CD4-positive, alpha-beta T cell treated with Interleukin-2 at 100 ng/mL for 4 hours (primary cell): ENCODE measurements at places on chromosomes 11 and 22.

DNA sequence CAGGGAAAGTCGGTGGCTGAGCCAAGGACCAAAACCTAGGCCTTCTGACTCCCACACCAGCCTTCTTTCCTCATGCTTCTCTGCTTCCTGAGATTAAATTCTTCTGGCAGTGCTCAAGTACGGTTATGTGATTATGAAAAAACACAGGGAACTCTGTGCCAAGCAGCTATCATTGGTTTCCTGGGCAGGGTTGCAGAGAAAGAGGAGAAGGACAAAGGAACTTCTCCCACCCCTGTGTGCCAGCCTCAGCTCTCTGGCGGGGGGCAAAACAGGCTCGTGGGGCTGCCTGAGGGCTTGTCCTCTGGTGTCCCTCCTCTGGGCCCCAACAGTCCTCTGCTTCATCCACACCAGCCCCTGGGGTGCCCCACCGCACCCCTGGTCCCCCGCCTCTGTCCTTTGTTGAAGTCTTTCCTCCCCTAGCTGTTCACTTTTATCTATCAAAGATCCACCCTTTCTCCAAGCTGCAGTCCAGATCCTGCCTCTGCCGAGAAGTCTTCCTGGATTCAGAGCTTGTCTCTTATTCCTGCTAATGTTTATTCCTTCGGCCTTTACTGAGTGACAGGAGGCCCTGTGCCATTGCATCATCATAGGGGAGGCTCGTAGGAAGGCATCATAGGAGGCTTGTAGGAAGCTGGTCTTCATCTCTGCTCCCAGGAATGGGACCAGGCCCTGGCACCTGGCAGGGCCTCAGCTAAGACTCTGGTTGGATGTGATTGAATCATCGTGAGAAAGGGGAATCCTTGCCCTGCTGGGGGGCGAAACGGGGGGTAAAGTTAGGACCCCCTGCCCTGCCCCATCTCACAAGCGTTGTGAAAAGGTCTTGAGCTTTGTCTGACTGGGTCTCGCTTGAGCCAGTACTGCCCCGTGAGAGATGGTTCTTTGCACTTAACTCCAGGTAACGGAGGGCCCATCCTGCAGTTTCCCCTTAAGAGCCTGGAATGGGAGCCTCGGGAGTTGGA, 11.5 kb upstream of the FTH1 start:
- no peak for DNase-seq

DNA sequence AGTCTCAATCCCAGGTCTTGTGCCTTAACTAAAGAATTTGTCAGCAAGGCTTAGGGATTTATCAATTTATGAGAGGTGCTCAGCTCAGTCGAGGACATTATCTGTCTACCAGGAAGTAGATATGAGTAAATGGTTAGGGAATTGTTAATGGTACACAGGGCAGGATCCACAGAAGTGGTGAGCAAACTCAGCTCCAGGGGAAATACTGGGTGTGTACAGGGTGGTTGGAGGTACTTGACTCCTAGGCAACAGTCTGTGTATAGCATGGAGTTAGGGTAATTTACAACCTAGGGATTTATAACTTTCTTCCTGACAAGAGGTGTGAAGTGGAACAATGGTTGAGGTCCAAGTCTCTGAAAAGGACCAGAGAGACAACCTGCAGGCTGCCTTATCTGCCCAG, 123.4 kb upstream of the OR9Q1 start:
- DNase-seq, result no peak

DNA sequence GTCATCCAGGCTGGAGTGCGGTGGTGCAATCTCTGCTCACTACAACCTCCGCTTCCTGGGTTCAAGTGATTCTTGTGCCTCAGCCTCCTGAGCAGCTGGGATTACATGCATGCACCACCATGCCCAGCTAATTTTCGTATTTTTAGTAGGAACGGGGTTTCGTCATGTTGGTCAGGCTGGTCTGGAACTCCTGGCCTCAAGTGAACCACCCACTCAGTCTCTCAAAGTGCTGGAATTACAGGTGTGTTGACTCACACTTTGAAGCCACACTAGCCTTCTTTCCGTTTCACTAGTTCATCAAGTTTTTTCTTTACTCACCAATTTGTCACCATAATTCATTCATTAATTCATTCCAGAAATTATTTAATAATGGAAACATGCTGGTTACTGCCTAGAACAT, 298.4 kb upstream of the MTNR1B start:
- DNase-seq, result no peak

- DNase-seq, result no peak
Measured at GRCh38 chr11:34037016-34037415, 14.5 kb upstream of the CAPRIN1 start.

DNA sequence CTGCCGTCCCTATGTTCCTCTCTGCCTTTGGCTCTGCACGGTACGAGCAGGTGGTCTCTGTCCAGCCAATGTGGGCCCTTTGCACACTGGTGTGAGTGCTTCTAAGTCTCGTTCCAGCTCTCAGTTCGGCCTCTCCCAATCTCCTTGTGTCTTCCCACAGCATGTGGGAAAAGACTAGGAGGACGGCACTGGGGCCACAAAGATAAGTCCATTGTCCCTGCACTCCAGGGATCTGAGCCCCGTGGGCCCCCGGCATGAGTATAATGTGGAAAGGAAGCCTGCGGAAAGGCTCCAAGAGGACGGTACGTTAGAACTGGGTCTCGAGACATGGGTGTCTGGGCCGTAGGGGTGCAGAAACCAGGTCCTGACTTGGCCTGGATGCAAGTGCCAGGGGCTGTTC, 16.4 kb downstream of the MYEOV start:
- DNase-seq, result no peak

DNA sequence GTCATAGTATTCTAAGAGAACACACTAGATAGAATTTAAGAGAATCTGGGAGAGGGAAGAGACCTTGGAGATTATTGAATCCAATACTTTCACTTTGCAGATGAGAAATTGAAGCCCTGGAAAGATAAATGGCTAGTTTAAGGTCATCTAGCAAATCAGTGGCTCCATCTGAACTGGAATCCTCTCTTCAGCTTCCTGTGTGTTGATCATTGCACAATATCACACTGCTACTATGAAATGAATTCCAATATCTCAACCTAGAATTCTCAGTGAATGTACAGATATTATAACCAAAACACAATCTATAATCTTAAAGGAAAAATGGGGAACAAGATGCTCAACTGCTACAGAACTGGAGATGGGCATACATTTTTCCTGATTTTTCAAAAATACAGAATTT, 44.1 kb downstream of the DCUN1D5 start:
- no peak for DNase-seq

GRCh38 chr11:103476874-103477273, 367.6 kb downstream of the DYNC2H1 start:
- no peak for DNase-seq

- no peak for DNase-seq
Measured at GRCh38 chr22:42957544-42957943, 57.4 kb downstream of the PACSIN2 start.

DNA sequence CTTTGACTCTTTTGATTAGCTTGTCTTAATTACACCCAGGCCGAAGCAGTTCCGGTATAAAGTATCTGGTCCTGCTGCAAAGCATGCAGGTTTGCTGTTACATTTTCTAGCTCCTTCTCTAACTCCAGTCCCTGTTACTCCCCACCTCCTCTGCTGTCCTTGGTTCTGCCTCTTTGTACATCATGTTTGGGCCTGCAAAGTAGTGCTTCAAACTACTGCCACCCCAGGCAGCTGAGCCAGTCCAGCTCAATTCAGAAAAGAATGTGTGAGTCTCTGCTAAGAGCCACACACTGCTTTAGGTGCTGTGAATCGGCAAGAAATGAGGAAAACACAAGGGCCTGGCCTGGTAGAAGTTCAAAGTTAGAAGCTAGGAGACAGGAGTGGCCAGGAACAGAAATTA, 136.0 kb downstream of the SERGEF start:
- no peak for DNase-seq

GRCh38 chr11:76588455-76589325, 81.9 kb downstream of the LRRC32 start:
- peak; percentile 60 for DNase-seq

GRCh38 chr11:80873310-80873999, 1432.6 kb upstream of the TENM4 start:
- DNase-seq, result no peak

- DNase-seq, result no peak
Measured at GRCh38 chr11:4480577-4481239, 1.7 kb upstream of the OR52K1 start.

- no peak for DNase-seq
Measured at GRCh38 chr22:26161746-26162145, 7.5 kb upstream of the SEZ6L start.

DNA sequence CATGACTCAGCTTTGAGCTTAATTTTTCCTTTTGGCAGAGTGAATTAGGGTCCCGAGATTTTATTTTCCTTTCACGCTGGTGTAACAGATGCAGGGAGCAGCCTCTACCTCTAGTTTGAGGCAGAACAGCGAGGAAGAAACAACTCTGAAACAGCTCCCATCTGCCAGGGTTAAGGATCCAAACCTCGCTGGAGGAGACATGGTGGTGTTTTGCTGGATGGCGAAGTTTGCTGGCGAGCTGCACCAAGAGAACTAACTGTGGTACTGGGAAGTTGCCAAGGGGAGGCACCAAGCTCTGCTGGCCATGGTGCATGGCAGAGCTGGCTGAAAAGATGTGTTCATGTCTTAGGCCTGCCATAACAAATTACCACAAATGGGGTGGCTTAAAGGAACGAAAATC, 7.6 kb upstream of the ALKBH3 start:
- DNase-seq, result no peak

DNA sequence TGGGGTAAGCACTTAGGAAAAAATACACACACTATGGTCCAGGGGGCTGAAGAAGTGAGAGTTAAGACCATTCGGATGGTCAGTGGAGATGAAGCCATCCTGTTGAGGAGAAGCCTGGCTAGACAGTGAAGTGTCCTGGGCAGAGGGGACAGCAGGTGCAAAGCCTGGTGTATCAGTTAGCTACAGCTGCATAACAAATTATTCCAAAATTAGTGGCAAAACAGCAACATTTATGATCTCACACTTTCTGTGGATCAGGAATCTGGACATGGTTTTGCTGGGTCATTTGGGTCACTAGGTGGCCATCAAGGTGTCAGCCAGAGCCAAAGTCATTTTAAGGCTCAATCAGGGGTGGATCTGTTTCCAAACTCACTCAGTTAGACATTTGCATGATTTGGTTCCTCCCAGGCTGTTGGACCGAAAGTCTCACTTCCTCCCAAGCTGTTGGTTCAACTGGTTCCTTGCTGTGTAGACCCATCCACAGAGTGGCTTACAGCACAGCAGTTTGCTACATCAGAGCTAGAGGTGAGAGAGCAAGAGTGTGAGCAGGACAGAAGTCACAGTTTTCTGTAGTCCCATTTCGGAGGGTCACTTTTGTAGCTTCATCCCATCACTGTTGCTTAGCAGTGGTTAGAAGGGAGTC, 80.1 kb upstream of the ALX4 start:
- no peak for DNase-seq

GRCh38 chr22:48297296-48297695, 1530.4 kb downstream of the BRD1 start:
- no peak for DNase-seq

GRCh38 chr22:49925525-49926128, 7.2 kb downstream of the CRELD2 start:
- peak; percentile 79 for DNase-seq

DNA sequence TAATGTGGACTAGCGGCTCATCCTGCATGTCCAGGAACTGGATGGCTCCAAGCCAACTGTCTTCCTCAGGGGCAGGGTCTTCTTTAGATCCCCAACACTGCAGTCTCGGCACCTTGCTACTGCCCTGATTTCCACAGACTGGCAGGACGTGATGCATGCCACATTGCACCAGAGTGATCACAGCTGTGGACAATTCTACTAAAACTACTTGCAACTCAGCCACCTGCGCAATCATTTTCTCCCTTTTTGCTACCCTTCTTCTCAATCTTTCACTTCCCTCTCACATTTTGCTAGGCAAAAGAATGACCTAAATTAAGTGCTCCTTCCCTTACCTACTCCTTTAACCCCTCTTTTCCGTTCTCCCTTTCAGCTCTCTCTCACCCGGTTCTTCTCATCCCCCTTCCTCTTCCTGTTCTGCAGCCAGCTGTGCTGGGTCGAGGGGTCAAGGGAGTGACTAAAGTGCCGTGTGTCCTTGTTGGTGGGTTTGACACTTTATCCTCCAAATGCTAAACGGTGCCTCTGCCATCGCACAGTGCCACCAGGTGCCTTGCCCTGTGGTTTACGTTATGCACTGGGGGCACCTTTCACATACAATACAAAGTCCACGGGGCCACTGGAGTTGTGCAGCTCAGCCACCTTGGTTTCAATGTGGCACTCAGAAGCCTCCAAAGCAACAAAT, 11.5 kb upstream of the PEX26 start:
- DNase-seq, result no peak

DNA sequence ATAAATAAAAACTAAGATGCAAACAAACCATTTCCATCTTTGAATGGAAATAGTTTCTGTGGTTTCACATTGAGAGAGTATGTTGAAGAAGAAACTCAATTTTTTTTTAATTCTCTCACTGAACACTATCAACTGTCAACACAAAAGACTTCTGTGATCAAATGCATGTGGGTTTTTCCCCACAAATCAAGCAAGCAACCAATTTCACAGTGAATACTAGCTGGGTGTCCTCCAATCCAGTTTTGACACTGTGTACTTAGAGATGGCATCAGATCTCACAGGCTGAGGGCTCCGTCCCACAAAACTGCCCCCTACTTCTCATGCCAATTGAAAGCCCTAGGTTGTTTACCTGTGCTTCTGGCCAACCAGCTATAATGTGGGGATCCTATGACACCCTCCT, 34.5 kb downstream of the CTSC start:
- DNase-seq, result no peak

DNA sequence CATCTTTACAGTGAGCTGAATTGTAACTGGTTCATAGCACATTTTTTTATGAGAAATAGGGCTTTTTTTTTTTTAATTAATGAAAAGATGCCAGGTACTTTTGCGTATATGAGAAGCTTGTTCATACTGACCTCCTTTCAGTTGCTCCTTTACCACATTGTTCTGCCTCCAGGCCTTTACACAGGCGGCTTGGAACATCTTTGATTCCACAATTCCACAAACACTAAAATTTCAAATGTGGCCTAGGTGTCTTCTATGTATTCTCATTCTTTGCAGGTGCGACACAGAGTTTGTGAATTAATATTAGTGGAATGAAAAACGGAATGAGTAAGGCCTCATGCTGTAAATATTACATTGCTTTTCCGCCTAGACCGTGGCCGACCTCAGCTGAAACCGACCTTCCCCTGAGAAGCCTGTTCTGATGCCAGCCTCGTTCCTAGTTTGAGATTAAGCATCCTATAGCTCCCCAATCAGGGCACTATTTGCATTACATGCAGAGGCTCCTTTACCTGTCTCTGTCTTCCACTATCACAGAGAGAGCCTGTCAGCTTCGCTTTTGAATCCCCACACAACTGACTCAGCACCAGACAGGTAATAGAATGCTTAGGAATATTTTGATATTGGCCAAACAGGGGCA, 125.8 kb downstream of the LDLRAD3 start:
- no peak for DNase-seq
